ENCODE measurements at places on chromosomes 12 and 14.
A peak's percentile ranks its signal among the peaks of the same experiment; 100 is the strongest.

DNA sequence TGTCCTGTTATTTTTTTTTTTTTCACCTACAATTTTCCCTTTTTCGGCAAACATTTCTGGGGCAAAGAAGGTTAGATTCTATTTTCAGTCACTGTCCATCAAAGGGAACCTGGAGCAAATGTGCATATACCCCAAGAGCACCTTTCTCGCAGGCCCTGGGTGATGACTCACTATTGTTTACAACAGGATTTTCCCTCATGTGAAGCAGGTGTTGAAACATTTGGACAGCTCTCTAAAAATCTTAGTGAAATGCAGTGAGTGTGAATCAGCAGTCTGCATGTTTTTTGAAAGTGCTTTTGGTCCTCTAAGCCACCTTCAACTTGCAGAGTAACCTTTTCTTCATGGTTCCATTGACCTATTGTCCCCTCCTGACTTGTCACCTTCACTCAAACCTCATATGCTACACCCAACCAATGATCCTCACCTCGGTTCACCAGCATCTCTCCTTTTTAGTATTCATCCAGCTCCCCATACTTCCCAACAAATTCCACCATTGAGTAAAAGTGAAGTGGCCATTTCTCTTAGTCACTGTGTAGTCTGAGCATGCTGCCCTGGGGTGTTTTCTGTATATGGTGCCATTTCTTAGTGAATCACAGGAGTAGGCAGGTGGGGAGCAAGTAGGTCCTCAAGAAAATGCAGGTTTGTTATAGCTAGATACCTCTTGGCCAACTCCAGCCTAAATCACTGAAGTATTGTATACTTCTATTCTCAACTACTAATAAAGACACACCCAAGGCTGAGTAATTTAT lies 260.2 kb downstream of the BMP4 start:
- DNase-seq = no peak

DNA sequence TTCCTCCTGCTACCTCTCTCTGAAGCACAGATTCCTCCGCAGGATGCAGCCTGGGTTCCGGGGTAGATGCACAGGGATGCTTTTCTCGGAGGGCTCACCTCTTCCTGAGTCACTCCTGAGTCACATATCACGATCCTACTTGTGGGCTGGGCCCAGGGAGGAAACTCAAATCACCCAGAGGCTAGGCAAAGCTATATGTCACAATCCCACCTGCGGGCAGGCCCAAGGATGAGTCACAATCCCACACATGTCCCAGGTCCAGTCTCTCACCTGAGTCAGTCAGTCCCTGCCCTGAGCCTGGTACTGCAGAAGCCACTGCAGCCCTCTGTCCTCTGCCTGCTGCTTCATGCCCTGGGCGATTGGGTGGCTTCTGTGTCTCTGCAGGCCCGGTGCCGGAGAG lies 149.0 kb upstream of the GSC start:
- no peak for DNase-seq

- DNase-seq = peak; percentile 84
These were observed 1.6 kb upstream of the ASB2 start for GRCh38 chr14:93977790-93978581.

DNA sequence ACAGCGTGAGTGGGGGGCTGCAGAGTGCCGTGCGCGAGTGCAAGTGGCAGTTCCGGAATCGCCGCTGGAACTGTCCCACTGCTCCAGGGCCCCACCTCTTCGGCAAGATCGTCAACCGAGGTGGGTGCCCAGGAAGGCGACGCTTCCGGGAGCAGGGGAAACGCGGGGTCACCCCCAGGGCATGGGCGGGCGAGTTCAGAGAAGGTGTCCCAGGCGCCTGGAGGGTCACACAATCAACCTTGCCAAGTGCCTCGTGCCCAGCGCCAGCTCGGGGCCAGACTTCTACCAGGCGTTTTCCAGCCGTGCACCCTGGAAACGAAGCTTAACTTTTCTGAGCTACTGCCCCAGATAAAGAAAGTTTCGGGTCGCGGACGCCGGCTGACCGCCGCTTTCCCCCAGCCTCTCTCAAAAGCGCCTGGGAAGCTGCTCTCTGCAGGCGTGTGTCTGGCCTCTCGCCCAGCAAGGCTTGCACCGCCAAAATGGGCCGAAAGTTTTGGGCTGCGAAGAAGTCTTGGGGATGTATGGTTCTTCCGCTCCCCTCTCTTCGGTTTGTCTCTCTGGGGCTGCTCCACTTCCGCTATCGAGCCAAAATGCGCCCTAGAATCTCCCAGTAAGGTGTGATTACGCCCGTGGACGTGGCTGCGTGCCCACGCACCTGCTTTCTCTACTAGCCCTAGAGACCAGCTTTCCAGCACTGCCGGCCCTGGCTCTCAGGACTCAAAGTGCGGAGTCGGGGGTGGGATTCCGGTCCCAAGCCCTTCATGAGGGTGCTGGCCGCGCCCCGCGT lies 1.7 kb downstream of the WNT1 start:
- DNase-seq = peak; percentile 61

- no peak for DNase-seq
These were observed 17.7 kb upstream of the PLEK2 start for GRCh38 chr14:67429510-67430205.

DNA sequence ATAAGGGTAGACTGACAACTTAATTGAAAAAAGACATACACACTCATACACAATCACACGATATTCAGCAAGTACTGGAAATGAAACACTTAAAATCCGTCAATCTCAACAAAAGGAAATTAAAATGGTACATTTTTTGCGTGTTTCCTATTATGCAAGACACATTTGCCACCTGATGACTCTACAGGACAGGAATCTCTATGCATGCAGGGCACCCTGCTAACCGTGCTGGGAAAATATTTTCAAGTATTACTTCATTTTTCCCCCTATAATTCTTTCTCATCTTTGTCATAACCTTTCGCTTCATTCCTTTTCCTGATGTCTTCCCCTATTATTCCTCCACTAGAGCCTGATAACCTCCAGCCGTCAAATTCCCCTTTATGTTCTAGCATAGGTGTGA lies 150.2 kb downstream of the TMEM132D start:
- no peak for DNase-seq

GRCh38 chr12:62466018-62466593 lies 520 bp upstream of the MON2 start:
- peak; percentile 44 for DNase-seq

GRCh38 chr14:24113801-24114531 lies 611 bp upstream of the DCAF11 start:
- peak; percentile 90 for DNase-seq

DNA sequence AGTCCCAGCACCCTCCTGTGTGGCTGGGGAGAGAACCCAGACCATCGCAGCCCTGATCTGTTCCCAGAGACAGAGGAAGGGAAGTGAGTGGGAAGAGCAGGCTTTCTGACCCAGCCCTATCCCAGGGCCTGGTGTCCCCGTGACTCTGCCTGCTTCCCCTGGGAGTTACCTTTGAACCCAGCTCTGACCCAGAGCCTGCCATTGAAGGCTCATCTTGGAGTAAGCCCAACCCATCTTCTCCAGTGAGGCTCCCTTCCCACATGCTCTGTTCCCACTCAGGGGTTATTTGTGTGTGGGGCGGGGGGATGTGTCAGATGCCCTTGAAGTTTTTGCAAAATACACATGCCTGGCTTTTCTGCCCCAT lies 6.0 kb downstream of the TMEM63C start:
- DNase-seq = no peak

GRCh38 chr12:100567945-100568344 lies 5.5 kb upstream of the GAS2L3 start:
- no peak for DNase-seq

- DNase-seq = no peak
These were observed 72.2 kb downstream of the ITPR2 start for GRCh38 chr12:26760657-26761293.

DNA sequence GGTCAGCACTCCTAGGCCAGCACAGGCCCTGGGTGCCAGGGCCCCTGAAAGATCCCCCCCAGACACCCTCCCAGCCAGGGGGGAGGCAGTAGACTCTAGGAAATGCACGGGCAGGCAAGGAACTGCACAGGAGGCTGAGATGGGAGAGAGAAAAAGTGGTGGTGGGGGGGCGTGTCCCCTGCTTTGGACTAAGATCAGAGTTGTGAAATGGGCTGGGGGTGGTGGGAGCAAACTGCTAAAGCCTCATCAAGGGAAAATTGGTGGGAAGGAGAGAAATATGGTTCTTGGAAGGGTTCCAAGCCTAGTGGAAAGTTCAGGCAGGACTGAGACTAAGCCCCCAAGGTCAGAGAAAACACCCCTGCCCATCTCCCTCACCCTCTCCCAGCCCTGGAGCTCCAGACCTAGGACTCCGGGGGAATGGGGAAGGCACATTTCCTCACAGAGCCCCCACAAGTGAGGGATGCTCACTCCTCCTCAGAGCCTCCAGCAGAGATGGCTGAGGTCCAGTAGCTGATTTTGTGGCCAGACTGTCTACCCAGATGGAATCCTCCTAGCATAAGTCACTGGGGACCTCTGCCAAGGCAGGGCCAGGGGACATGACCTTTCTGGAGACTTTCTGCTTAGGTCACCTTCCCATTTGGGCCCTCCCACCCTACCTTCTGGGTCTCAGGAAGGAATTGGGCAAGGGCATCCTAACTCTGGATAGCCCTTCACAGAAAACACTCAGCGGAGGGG lies 29.8 kb downstream of the FIGNL2 start:
- no peak for DNase-seq

DNA sequence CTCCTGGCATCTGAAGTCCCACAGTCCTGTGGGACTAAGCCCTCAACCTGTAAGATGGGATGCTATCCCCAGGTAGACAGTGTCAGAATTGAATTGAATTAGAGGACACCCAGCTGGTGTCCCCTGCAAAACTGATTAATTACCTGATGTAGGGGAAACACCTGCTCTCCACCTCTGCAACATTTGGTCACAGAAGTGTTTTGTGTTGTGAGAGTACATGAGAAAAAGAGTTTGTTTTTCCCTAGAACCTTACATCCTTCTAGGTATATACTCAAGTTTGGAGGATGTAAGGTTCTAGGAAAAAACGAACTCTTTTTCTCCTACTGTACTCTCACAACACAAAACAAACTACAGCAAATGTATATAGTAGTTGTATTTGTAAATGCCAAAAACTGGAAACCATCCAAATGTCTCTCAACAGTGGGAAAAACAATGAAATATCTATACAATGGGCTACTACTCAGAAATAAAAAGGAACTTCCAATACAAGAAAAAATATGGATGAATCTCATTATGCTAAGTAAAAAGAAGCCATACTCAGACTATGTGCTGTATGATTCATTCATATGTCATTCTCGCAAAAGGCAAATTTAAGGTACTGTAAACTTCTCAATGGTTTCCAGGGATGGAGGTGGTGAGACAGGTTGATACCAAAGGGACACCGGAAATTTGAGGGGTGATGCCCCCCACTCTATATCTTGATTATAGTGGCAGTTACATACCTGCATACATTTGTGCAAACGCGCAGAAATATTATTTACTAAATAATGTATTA lies 160.7 kb downstream of the MED13L start:
- no peak for DNase-seq

DNA sequence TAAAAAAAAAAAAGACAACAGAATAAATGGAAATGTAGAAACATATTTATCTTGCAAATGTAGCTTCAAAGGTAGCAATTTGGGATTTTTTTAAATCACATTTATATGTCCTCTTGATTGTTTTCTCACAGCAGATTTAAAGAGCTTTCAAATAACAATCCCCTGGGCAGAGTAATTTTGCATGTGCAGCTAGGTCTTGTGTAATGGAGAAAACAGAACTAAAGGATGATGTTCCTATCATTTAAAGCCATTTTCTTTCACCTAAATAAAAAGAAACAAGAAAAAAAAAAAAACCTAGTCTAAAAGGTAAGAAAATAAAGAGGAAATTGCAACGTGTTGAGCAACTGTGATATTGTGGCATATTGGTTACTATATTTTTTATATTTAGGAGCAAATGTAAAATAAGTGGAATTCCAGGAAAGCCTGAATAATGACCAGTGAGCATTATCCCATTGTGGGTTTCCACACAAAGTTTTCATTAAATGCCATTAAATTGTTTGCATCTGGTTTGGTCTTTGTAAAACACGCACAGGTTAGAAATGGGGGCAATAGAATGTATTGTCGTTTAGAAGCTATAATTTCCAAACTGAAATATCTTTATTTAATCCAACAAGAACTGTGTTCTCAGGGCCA lies 215.6 kb downstream of the SLC6A15 start:
- no peak for DNase-seq

DNA sequence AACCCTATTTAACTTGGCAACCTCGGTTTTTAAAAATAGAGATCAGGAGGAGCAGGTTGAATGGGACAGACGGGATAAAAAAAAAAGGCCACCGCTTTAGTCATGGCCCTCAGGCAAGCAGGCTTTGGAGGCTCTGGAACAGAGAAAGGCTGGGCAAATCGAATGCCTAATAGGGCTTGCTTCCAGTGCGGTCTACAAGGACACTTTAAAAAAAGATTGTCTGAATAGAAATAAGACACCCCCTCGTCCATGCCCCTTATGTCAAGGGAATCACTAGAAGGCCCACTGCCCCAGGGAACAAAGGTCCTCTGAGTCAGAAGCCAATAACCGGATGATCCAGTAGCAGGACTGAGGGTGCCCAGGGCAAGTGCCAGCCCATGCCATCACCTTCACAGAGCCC lies 265.8 kb downstream of the CPNE8 start:
- DNase-seq = no peak

- DNase-seq = peak; percentile 69
These were observed 65.6 kb upstream of the PTGR2 start for GRCh38 chr14:73785834-73786635.

- peak; percentile 53 for DNase-seq
These were observed 37.8 kb upstream of the OR4E1 start for GRCh38 chr14:21711360-21711961.

DNA sequence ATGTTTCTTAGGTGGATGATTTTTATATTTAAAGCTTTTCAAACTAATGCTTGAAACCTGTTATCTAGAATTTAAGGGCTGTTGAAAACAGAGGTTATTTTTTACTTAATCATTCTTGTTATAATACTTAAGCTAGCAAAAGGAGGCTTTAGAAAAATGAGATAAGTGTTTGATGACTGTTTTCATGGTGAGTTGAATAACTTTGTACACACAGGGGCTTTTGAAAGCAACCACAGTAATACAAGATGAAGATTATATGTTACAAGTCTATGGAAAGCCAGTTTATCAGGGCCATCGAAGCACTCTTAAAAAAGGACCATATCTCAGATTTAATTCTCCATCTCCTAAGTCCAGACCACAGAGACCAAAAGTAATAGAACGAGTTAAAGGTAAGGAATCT lies 33.3 kb downstream of the KIAA0586 start:
- DNase-seq = no peak

DNA sequence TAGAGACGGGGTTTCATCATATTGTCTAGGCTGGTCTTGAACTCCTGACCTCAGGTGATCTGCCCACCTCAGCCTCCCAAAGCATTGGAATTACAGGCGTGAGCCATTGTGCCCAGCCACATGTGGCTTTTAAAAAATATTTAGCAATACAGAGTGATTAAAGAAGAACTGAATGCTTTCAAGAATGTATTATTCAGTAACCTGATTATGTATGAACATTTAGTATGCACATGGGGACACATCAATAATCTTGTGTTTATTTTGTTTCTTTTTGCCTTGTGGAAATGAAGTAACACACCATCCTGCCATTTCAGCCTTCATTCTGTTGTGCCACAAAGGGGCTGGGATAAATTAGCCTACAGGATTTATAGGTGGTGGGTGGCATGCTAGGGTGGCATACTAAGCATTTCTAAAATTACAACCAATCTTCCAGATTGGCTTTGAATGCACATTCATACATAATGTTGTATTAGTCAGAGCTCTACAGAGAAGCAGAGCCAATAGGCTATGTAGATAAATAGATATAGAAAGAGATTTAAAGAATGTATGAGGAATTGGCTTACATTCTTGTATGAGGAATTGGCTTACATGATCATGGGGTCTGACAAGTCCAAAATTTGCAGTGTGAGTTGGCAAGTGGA lies 25.5 kb upstream of the TXNRD1 start:
- DNase-seq = no peak

GRCh38 chr12:93706824-93707223 lies 29.6 kb downstream of the CRADD start:
- no peak for DNase-seq

- peak; percentile 51 for DNase-seq
These were observed 5.0 kb upstream of the CCND2 start for GRCh38 chr12:4268329-4269181.
